ENCODE measurements at places on chromosomes 5 and 9. TPM values are rescaled to one million over a fixed set of nuclear protein-coding genes. Genes with fewer than 3 reads are reported as not detected.

ADGRD2 gene
- 1.0 TPM for total RNA-seq

ATP10B gene
- 0.74 TPM for total RNA-seq

RELL2 gene
- total RNA-seq = 3.9 TPM

LECT2 gene
- not detected for total RNA-seq

FRMD3 gene
- total RNA-seq = 3.4 TPM

WDR38 gene
- total RNA-seq = not detected

SLC36A2 gene
- not detected for total RNA-seq

PAM gene
- total RNA-seq = 76.8 TPM

TSSK1B gene
- 4.0 TPM for total RNA-seq

CENPK gene
- 2.1 TPM for total RNA-seq

SLC45A2 gene
- total RNA-seq = 0.09 TPM

PCDHGA7 gene
- 8.2 TPM for total RNA-seq

DNA sequence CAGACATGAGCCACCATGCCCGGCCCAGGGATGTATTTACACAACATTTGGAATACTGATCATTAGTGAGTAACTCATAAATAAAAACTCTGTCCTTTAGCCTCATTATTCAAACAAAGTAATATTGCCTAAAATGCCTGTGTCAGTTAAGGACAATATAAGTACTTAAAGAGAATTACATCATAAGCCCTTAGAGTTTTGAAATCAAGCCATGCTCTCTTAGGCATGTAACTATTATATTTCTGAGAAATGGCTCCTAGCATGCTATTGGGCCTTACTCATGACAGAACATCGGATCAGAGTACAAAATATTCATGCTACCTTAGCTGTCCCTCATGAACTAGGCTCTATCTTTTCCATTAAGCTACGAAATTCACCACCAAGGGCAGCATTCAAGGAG, 309.3 kb downstream of the CHSY3 start:
- DNase-seq = no peak

DNA sequence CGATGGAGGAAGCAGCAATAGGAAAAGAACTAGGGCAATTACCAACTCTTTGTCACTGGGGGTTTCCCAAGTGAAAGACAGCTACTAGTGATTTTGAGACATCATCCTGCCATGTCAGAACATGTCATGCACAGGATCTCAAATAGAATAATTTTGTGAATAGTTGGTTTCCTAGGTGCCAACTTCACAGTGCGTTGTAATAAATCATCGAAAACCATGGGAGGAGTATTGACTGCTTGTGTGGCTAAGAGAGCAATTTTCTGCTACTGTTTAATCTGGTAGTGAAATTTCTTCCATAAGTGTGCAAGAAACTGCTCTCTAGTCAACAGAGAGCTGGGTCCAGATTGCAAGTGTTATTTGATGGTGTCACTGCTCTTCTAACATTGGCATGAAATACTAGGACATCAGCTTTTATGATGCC, 168.6 kb downstream of the NNT start:
- DNase-seq = no peak

- no peak for DNase-seq
Measured at GRCh38 chr5:177087398-177088005, 787 bp downstream of the FGFR4 start.

DNA sequence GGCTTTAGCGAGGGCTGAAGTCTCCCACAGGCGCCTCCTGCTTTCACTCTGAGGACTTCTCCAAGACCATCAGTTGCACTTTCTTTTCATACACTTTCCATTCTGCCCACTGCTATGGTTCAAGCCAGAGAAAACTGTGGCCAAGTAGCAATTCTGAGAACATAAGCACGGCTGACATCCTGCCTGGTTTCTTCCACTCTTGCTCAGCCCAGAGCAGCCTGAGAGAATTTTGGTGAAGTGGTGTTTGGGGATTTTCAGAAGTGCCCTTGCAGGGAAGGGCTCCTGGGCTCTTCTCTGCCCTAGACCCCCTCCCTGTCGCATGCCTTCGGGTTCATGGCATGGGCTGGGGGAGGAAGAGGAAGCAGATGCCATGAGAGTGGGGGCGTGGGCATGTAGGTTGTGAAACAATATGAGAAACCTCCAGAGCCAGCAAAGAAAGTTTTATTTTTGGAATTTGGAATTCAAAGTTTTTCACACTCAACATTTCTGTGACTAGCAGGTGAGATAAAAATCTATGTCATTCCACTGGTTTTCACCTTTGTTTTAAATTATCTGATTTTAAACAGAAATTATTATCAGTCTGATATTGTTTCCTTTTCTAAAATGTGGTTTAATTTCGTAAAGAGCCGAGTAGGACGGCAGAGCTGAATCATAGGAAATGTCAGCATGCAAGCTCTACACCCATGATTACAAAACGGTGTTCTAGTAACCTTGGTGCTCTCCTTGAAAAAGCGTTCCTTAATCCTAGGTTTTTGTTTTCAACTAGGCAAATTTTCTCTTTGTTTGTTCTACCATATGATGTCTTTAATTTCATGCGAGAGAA, 27.8 kb upstream of the TNFSF8 start:
- DNase-seq = no peak

GRCh38 chr9:105639936-105640335, 22.3 kb upstream of the TAL2 start:
- DNase-seq = no peak

DNA sequence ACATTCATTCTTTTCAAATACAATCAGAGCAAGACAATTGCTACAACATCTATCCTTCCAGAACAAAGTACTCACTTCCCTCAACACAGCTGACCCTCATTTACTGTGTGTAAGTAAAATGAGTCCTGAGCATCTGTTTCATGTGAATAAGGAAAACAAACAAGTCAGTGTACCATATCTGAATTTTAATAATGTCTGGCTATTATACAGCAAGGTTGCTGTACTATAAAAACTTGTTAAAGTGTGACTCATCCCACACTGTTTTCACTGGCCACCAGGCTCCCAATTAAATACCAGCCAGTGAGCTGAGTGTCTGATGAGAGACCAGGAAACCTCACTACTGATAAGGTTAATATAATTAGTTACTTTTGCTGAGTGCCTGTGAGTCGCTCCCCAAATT, 339.8 kb downstream of the AGTPBP1 start:
- DNase-seq = peak; percentile 5

DNA sequence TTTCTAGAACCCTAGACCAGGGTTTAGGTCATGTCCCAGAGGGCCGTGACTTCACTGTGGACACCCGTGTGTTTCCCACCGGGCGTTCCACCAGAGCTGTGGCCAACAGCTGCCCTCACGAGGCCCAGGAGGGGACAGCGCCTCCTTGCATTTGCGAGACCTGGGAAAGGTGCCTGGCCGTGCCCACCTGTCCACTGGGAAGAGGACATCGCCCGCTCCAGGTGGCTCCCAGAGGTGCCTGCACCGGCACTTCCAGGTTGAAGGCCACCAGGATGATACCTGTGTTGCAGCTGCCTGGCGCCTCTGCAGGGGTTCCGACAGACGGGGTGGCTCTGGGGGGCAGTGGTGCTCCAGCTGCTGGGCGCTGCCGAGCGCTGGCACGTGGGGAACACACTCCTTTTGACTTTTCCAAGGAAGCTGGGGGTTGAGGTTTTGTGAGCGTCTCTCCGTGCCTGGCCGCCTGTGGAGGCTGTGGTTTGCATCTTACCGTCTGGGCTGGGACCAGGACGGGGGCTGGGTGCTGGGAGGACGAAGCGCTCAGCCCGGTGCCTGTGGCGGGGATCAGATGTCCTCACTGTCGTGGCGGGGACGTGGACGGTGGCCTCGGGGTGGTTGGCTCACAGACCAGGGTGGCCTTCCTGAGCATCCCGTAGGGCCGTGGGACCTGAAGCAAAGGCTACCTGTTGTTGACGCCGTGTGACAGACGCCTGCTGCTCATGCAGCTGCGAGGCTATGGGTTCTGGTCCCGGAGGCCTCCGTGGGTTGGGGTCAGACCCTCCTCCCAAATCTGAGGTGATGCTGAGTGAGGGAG, 19.2 kb downstream of the NKD2 start:
- no peak for DNase-seq

DNA sequence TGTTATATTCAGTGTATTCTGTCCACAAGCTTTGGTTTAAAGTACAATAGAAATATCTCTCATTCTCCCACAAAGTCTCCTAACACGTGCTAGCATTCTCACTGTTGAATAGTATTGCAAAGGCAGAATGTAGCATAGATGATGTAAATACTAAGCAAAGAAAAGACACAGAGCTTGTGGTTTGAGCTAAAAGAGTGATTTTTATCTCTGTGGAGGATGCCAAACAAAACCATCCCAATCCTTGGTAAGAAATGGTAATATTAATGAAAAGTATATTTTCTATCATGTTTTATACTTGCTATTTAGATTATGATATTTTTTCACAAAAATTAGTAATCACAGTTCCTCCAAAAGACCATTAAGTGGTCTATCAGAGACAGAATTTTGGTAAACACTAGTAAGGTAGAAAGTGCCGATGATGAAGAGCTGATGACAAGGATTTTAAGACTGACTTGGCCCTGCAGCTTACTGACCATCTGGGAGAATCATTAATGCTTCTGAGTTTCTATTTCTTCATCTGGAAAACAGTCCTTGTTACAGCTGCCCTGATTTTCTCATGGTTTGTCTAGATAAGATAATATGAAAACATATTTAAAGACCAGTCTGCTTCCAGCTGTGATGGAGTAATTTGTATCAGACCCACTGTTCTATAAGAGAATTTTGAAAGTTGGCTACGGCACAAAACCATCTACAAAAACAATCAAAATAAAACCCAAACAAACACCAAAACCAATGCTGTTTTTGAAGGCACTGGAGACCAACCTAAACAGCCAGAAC, 510.2 kb downstream of the SPATA31D1 start:
- DNase-seq = no peak

- DNase-seq = no peak
Measured at GRCh38 chr9:134636149-134636507, 5.5 kb upstream of the COL5A1 start.

GRCh38 chr5:178532666-178533065, 57.5 kb downstream of the COL23A1 start:
- no peak for DNase-seq

GRCh38 chr9:134875371-134875770, 5.2 kb upstream of the FCN2 start:
- no peak for DNase-seq

- DNase-seq = no peak
Measured at GRCh38 chr5:153623751-153624450, 133.4 kb downstream of the GRIA1 start.

DNA sequence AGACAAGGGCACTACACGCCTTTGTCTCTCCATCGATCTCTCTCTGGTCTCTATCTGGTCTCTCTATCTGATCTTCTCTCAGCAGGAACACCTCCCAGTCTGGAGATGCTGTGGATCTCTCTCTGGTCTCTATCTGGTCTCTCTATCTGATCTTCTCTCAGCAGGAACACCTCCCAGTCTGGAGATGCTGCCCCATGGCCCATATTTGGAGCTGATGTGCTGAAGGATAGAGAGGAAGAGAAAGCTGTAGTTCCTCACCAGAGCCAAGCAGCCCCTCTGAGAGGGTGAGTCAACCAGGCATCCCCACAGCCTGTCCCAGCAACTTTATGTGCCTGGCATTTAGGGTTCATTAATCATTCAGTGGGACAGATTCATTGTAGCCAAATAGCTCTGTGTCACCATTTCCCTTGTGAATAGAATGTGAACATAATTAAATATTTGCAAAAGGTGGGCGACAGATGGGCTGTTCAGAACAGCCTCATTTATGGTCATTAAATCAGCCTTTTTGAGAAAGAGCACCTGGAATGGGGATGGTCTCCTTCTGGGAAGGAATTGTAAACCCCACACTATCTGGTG, 189.3 kb upstream of the MAST4 start:
- DNase-seq = no peak

DNA sequence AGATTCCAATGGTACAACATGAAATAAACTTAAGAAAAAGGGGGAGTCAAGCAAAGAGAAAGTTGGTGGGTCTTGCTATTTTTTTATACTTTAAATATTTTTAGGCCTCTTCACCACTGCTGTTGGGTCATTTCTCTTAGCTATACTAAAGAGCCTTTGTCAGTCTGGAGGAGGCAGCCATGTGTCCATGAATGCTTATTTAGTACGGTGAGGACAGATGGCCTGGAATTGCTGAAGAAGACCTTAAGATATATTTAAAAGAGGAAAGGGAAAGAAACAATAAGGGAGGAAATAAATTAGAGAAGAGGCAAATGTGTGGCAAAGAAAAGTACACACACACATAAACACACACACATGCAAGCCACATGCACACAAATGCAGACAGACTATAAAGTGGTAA, 560.5 kb upstream of the MEF2C start:
- no peak for DNase-seq

- DNase-seq = no peak
Measured at GRCh38 chr5:55350754-55351153, 43.0 kb downstream of the MTREX start.

- no peak for DNase-seq
Measured at GRCh38 chr9:91740701-91741100, 209.3 kb downstream of the ROR2 start.

All from prostate gland (tissue), 2 donors.